ENCODE measurements at places on chromosomes 2 and 18.

DNA sequence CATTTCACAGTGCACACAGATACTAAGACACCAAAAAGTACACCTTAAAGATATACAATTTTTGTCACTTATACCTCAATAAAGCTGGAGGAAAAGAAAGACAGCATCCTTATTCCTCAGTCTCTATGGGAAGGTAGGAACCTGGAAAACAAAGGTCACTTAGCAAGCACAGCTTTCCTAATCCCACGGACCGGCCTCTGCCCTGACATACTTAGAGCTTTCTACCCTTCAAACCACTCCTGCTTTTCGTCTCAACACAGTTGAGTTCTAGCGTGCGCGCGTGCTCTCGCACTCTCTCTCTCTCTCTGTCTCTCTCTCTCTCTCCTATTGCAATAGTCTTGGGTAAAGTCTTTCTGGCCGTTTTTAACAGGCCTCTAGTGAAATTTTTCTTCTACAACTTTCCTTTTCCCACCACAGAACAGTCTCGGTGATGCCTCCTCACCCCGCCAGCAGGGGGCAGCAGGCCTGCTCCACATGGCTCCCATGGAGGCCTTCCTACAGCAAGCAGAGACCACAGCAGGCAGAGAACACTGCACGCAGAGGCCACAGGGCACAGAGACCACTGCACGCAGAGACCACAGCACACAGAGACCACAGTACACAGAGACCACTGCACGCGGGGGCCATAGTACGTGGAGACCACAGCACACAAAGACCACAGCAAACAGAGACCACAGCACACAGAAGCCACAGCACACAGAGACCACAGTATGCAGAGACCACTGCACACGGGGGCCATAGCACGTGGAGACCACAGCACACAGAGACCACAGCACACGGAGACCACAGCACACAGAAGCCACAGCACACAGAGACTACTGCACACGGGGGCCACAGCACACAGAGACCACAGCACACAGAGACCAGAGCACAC, 106.9 kb downstream of the FBXO15 start:
- peak; percentile 36 for DNase-seq

GRCh38 chr2:185833864-185834263, 95.3 kb downstream of the FSIP2 start:
- no peak for DNase-seq

DNA sequence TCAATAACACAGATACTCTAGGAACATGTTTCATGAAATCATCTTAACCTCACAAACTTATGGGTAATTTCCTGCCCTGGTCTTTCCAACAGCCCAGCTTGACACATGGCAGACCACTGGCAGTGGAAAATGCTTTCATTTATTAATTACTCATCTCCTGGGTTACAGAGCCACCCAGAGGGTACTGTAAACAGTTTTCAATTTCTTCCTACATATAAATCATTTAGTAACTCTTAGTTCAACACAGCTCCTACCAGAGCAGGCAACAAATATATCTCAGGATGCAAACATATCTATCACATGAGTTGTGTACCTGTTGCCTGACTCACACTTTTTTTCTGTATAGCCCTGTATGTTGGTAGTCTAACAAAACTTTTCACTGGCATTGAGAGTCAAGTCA, 99.2 kb upstream of the VRK2 start:
- DNase-seq = no peak

DNA sequence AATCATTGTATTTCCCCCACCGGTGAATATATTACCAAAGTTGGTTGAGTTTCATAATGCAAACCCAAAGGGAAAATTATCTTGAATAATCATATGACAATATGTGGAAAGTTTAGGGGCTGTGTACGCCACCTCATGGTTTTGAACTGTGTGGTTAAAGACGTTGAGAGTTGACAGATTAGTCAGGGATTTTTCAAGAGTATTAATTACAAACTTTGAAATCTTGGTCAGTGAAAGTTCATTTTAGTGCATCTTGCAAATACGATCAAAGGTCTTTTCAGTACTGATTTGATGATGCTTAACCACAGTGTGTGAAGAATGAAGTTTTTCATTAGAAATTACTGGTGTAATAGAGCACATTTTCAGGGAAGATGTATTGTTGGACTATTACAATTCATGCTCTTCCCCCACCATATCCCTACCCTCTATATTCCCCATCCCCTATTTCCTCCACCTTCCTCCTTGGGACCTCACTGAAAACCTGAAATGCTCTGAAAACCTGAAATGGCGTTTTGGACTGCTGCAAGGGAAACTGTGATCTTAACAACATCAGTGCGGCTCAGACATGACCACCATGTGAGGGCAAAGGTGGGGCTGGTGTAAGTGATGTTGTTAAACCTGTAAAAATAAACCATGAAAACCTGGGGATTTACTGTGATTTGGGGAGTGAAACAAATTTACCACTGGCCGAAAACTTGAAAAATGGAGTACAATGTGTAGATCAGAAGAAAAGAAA, 4.5 kb upstream of the BCL2L11 start:
- DNase-seq = no peak

DNA sequence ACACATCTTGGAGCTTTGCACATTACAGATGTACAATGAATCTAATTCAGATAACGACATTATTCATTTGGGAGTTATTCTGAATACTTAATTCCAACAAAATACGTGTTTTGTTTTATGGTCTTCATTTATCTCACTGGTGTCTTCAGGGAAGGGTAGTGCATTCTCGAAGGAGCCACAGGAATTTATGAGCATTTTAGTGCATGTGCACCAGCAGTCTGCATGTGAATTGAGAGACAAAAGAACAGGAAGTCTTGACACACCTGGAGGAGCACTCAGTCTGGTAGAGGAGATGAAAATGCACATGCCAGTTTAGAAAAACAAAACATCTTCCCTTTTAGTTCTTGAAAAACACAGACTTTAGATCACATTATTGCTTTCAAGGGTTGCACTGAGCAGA, 228.7 kb downstream of the LRATD1 start:
- no peak for DNase-seq

GRCh38 chr2:230798769-230799399, 65.9 kb upstream of the ITM2C start:
- DNase-seq = peak; percentile 18

DNA sequence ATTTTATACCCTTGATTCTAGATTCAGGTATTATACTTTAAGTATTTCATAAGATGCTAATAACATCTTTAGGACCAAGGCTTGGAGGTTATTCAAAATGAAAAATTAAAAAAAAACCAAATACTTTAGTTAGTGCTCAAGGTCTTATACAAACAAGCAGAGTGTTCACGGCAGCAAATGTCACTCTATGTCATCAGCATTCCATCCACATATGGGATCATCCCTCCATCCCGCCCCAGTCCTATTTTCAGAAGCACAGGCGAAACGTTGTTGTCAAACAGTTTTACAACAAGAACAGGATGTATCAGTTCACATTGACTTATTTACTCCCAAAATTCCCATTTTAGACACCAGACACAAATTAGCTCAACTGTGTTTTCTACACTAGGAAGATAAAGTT, 83.7 kb downstream of the DSEL start:
- no peak for DNase-seq

- no peak for DNase-seq
Observed at GRCh38 chr2:137348301-137348700, 583.0 kb downstream of the THSD7B start.

- DNase-seq = no peak
Observed at GRCh38 chr2:1582891-1583341, 161.4 kb downstream of the PXDN start.

DNA sequence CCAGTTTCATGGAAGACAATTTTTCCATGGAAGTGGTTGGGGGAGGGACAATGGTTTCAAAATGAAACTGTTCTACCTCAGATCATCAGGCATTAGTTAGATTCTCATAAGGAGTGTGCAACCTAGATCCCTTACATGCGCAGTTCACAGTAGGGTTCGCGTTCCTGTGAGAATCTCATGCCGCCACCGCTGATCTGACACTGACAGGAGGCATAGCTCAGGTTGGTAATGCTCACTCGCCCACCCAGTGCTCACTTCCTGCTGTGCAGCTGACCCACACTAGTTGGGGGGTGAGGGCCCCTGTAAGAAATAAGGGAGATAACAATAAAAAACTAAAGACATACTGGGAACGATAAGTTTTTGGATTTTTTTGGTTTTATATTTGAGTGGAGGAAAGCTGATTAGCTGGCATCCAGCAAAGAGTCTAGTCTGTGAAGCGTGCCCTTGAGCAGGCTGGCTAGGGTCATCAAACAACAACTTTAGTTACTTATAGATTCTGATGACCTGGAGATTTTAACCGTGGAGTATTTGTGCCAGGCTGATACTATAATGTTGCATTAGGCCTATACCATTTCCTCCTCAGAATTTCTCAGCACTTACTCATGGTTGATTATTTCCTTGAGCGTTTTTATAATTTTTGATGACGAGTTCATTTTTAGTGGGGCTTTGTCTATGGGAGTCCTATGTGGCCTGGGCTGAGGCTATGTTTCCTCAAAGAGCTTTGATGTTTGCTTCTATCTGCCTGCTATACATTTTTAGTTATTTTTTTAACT, 6.3 kb upstream of the MCFD2 start:
- no peak for DNase-seq

DNA sequence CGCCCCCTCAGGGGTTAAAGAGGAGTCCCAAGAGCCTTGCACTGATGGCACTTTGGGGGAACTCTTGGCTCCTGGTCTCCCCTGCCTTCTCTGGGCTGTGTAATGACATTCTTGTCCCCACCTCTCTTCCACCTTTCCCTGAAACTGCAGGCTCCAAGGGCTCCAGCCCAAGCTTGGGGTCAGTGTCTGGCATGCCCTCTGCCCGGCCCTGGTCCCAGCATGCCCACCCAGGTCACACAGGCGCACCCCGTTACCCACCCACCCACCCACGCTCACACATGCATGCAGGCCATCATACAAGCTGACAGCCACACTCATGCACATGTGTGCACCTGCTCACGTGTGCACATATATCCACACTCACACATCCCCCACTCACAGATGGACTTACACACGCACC, 6.9 kb upstream of the NT5DC4 start:
- no peak for DNase-seq

- no peak for DNase-seq
Observed at GRCh38 chr2:71944806-71945602, 202.7 kb downstream of the CYP26B1 start.

DNA sequence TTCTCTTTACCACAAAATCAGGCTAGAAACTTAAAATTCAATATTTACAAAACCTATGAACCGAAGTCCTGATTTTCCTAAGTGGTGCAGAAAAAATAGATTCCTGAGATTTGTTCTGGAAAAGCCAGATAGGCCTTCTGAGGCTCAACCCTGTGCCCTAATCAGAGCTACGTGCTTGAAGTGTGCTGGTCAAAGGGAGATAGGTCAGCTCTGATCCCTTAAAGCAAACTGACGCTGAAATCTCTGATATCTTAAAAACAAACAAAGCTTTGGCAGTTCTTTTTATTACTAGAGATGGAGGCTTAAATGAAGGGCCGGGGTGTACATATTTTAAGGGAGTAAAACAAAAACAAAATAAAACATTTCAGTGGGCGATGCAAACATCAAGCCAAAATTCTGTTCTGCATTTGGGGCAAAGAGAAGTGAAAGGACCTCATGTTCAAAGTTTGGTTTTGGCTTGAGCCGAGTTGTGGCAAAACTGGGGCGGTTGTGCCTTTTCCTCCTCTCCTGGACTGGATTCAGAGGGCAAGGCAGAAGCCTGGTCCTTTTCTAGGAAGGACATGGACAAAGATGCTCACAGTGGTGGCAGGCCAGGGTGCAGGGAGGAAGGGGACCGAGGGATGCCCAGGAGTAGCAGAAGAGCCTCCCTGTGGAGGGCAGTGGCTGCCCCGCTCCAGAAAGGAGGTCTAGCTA, 295.0 kb downstream of the CDCA7 start:
- no peak for DNase-seq

- DNase-seq = no peak
Observed at GRCh38 chr2:97885841-97886240, 109.9 kb downstream of the TMEM131 start.

- DNase-seq = no peak
Observed at GRCh38 chr18:22912835-22913234, 20.3 kb upstream of the RBBP8 start.

DNA sequence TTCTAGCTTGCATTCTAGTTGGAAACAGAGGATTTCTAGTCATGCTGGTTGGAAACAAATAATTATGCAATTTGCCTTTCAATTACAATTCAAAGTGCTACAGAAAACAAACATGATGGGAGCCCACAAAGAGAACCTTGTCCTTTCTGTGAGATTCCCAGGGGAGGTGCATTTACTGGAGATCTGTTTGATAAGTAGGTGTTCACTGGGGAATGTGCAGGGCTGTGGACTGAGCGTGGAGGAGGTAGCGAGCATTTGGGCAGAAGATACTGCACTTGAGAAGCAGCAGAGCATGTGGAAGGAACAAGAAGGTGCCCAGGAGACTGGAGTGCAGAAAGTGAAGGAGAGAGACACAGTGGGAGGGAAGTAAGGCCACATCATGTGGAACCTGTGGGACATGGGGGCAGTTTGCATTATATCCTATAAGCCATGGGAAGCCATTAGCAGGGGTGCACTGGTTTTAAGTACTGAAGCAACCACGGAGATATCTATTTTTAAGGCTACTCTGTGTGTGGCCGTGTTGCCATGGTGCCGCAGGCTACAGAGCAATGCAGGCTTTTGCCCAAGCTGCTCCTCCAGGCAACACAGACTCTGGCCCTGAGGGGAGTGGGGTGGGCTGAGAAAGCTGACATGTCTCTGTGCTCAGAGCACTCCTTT, 154.0 kb downstream of the ANTXR1 start:
- DNase-seq = no peak

DNA sequence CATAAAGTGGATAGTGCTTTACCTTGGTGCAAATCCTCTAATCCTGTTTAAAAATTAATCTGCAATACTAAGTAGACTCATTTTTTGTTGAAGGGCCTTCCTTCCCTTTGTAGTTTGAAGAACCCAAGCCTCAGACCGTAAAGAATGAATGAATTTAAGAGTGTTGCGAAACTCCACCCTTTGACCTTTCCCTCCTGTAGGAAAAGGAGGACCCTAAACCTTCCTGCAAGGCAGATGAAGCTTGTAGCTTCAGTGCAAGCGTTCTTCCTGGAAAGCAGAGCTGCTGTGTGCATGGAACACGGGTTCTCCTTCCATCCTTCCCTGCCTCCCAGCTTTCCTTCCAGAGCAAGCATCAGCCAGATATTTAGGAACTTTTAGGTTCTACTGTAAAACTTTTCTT, 1.7 kb downstream of the IMPA2 start:
- no peak for DNase-seq

- DNase-seq = no peak
Observed at GRCh38 chr2:158882297-158882696, 86.1 kb upstream of the TANC1 start.

DNA sequence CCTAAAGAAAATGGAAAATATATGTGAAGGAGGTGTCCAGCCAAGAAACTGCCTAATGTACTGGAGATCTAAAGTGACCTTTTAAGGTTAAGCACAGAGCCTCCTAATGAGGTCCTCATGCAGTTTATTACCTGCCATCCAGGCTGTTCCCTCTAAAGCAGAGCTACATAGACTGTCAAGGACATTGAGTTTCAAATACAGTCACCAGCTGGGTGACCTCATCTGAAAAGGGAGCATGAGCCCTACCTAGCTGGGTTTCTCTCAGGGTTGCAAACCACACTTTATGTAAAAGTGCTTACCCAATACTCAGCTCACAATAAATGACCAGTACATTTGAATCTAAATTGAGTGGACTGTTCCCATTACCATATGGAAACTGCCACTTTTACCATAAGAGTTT, 65.4 kb upstream of the CTNNA2 start:
- no peak for DNase-seq

GRCh38 chr18:48571639-48572384, 33.0 kb downstream of the CTIF start:
- DNase-seq = no peak

Data from T follicular helper cell (primary cell).